CD4-positive, alpha-beta T cell treated with Interleukin-4 for 4 hours (primary cell): ENCODE measurements at places on chromosomes 6 and 20.

DNA sequence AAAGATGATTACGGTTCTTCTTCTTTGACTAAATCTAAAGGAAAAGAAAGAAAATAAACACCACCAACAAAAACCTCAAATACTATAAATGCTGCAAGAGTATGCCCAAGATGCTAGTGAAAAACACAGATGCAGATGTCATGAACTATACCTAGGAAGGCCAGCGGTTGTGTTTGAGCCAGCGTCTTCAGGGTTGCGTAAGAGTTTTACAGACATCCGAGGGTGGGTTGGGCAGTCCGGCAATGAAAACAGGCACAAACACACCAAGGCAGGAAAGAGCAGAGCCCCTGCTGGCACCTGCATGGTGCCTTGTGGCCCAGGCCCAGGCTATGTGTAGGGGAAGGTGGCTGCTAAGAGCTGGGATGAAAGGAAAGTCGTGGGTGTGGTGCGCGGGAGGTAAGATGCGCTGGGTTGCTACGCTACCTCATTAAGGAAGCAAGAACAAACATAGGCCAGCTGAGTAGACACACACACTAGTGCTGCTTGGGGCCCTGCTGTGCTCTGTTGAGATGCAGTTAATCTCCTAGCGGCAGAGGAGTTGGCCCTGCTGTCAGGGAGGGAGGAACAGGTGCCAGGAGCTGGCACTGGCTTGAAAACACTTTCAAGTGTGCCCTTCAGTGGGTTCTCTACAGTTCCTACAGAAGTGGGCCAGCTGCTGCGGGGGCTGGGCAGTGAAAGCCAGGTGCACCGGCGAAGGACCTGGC, 170.2 kb upstream of the PLN start:
- no peak for DNase-seq

- DNase-seq: no peak
These were observed 99.7 kb downstream of the BMP7 start for GRCh38 chr20:57166568-57167291.

DNA sequence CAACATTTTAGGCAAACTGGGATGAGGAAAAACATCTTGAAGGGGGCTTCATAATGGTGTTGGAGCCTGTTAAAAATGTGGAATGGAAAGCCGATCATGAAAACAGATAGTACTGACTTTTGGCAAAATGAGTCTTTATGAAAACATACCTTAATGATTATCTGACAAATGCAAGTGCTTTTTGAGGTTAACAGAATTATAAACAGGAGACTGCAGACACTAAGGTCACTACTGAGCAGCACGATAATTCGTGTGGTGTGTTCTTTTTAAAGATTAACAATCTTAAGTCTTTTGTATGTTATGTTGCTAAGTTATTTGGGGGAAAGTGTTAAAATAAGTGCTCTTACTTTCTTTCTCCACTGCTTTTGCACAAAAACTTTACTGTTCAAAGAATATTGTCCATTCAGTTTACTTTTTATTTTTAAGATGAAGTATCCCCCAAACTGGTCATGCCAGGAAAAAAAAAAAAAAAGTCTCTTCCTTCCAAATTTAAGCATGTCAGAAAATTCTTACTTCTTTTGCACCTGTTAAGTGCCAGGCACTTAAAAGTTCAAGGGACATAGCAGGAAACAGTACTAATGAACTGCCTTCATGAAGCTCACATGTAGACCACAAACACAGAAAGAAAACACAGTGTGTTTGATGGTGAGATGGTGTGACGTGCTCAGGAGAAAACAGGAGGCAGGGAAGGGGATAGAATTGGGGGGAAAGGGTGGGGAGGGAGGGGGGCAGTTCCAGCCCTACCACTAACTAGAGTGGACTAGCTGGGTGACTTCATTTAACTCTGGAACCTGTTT, 73.2 kb downstream of the CDYL start:
- DNase-seq: no peak

- peak; percentile 49 for DNase-seq
These were observed 483 bp downstream of the NCOA6 start for GRCh38 chr20:34824806-34825529.

- DNase-seq: no peak
These were observed 303.3 kb upstream of the MMS22L start for GRCh38 chr6:97586344-97586743.

DNA sequence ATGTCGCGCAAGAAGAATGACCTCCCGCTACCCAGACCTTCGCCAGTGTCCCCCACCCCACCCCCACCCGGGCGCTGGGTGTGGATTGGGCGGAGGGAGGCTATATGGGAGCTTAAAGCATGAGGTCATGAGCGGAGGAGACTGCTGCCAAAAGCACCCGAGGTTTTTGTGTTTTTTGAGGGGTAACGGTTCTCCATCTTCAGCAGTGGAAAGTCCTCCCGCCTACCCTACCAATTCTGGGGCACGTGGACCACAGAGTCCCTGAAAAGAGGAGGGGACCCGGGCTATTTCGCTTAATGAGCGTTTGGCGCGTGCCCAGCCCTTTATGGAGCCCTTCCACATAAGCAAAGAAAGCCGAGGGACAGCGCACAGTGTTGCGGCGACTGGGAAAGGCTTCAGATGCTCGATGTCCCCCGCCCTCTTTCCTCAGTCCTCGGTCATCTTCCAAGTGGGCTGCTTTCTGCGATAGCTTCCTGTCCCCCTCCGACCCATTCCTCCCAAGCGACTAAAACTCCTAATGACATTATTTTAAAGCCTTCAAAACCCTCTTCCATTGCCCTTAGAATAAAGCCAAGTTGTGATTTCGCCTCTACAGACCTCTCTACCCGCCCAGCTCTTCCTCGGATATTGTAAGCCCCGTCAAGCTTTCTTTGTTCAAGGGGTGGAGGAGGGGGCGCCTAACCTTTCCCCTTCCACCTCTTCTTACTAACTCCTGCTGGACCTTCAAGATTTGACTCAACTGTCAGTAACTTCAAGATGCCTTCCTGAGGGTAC, 2.1 kb upstream of the TRERF1 start:
- no peak for DNase-seq

GRCh38 chr6:111817451-111818120, 55.7 kb downstream of the FYN start:
- DNase-seq: no peak

GRCh38 chr6:158219228-158219627, 51.1 kb downstream of the GTF2H5 start:
- DNase-seq: no peak

- no peak for DNase-seq
These were observed 48.0 kb upstream of the COL10A1 start for GRCh38 chr6:116173928-116174327.
